Central memory CD8-positive, alpha-beta T cell (primary cell): ENCODE measurements at places on chromosomes 4 and X.
A peak's percentile ranks its signal among the peaks of the same experiment; 100 is the strongest.

GRCh38 chr4:147492306-147492705 is 11.4 kb downstream of the EDNRA start:
- H3K27ac ChIP-seq, result no peak overlapping the region
- no peak overlapping the region for H3K4me3 ChIP-seq
- H3K27me3 ChIP-seq, result peaks cover 20% of the 10 kb centered on the region
- no peak for DNase-seq
- no peaks in the 10 kb centered on the region for H3K36me3 ChIP-seq
- no peaks in the 10 kb centered on the region for H3K4me1 ChIP-seq

- H3K27ac ChIP-seq, result peak overlapping the region; percentile 97
- peak overlapping the region; percentile 66 for H3K4me3 ChIP-seq
- no peaks in the 10 kb centered on the region for H3K27me3 ChIP-seq
- H3K4me1 ChIP-seq, result peaks cover 22% of the 10 kb centered on the region
- H3K36me3 ChIP-seq, result peaks cover 42% of the 10 kb centered on the region
- peak; percentile 84 for DNase-seq
These were observed 9.9 kb downstream of the TNIP2 start for GRCh38 chr4:2745981-2746806.

- no peak overlapping the region for H3K4me3 ChIP-seq
- H3K36me3 ChIP-seq, result no peaks in the 10 kb centered on the region
- H3K27me3 ChIP-seq, result no peaks in the 10 kb centered on the region
- no peaks in the 10 kb centered on the region for H3K4me1 ChIP-seq
These were observed 172.0 kb upstream of the GLRA2 start for GRCh38 chrX:14357314-14357713.

DNA sequence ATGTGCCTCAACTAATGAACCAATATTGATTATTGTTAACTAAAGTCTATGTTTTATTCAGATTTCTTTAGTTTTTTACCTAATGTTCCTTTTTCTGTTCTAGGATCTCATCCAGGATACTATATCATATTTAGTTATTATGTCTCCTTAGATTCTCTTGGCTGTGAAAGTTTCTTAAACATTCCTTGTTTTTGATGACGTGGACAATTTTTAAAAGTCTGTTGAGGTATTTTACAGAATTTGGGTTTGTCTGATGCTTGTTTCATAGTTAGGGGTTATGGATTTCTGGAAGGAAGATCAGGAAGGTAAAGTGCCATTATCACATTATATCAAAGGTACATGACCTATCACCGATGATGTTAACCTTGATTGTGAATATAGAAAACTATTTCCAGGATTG is 18.2 kb upstream of the MCTS1 start:
- no peak overlapping the region for H3K4me3 ChIP-seq
- H3K4me1 ChIP-seq, result no peaks in the 10 kb centered on the region
- no peak for DNase-seq
- H3K27ac ChIP-seq, result no peak overlapping the region
- H3K27me3 ChIP-seq, result peaks cover 19% of the 10 kb centered on the region

DNA sequence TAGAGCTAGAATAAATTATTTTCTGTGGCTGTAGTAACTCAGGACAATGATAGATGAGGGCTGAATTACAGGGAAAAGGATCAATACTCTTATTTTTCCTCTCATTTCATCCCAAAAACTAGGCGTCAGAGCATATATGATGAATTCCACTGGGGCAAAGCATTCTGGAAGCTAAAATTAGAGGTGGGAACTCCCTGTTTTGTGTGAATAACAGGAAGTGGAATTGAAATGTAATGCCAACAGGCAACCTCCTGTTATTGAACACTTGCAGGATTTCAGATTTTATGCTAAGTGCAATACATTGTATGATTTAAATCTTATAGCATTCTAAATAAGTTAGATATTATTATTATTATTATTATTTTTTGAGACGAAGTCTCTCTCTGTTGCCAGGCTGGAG is 20.9 kb downstream of the HSD17B11 start:
- H3K4me1 ChIP-seq, result no peaks in the 10 kb centered on the region
- no peak for DNase-seq
- no peak overlapping the region for H3K27ac ChIP-seq
- peaks cover 38% of the 10 kb centered on the region for H3K36me3 ChIP-seq

GRCh38 chr4:55530691-55531090 is 16.0 kb downstream of the CLOCK start:
- DNase-seq, result no peak
- peaks cover 1% of the 10 kb centered on the region for H3K36me3 ChIP-seq
- H3K27me3 ChIP-seq, result no peaks in the 10 kb centered on the region
- H3K4me3 ChIP-seq, result no peak overlapping the region
- H3K4me1 ChIP-seq, result peaks cover 26% of the 10 kb centered on the region

DNA sequence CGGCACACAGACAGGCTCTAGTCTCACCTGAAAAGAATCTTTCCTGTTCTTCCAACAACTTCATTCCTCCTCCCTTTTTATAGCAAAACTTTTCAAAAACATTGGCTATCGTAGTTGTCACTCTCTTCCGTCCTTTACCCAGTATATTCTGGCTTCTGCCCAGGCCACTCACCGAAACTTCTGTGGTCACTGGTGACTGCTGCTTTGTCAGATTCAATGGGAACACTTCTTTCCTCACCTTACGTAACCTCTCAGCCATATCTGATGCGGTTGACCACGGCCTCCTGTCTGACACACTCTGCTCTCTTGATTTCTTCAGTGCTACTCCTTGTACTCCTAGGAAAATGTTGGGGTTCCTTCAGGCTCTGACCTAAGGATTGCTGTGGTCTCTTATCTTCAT is 9.2 kb upstream of the RNF150 start:
- no peak overlapping the region for H3K27ac ChIP-seq
- DNase-seq, result no peak
- no peak overlapping the region for H3K4me3 ChIP-seq
- no peaks in the 10 kb centered on the region for H3K4me1 ChIP-seq
